Natural killer cell (primary cell): ENCODE measurements at places on chromosomes 11 and 22.

GRCh38 chr11:9606809-9607510 is 33.5 kb downstream of the WEE1 start:
- no peak for DNase-seq

GRCh38 chr11:134625151-134625550 is 213.1 kb upstream of the B3GAT1 start:
- no peak for DNase-seq

DNA sequence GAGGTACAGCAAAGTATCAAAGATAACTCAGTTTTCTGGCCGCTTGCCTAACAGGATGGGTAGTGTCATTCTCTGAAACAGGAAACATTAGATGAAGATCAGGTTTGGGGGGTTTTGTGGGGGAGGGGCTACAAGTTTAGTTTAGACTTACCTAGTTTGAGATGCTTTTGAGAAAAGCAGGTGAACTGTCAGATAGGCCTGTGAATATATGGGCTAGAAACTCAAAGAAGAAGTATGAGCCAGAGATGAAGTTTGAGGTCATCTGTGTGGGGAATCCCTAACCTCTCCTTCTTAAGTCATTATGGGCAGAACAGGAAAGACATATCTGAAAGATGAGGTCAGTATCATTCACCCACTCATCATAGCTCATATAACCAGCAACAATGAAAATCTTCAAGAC is 11.9 kb downstream of the HOATZ start:
- peak; percentile 57 for DNase-seq

GRCh38 chr22:36727927-36728488 is 24.5 kb upstream of the CACNG2 start:
- DNase-seq = no peak
